ENCODE measurements at places on chromosomes 5 and 9.

DNA sequence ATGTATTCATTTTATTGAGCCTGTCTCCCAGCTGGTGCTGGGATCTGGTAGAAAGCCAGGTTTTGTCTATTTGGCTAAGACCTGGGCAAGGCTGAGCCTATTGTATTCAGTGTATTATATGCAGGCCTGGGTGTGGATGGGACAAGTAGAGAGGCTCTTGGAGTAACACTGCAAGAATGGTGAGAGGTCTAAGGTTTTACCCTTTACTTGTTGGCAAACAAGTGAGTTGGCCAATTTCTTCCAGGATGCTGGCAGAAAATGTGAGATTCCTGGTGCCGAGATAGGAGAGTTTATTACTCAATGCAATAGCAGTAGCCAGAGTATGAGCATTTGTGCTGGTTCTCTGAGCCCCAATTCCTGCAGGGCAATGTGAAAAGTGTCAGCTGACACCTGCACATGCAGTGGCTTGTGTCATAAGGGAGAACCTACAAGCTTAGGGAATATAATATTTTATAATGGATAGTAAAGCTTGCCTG, 141.7 kb upstream of the PRLR start:
- no peak for DNase-seq

DNA sequence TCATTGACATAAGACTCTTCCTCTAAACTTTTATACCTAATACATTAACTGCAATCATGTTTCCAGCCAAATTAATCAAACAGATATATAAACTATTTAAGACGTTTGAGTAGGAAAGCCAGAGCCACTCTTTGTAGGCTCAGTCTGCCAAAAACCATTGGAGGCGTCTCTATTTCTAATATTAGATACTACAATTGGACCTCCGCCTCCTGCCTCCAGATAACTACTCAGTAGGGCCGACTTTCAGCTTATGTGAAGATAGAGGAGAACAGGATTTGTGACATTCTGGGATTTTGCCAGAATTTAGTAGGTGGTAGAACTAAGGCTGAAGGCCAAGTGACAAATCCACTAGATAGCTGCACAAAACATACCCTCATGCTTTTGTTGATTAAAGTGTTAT, 463.0 kb downstream of the CETN3 start:
- no peak for DNase-seq

DNA sequence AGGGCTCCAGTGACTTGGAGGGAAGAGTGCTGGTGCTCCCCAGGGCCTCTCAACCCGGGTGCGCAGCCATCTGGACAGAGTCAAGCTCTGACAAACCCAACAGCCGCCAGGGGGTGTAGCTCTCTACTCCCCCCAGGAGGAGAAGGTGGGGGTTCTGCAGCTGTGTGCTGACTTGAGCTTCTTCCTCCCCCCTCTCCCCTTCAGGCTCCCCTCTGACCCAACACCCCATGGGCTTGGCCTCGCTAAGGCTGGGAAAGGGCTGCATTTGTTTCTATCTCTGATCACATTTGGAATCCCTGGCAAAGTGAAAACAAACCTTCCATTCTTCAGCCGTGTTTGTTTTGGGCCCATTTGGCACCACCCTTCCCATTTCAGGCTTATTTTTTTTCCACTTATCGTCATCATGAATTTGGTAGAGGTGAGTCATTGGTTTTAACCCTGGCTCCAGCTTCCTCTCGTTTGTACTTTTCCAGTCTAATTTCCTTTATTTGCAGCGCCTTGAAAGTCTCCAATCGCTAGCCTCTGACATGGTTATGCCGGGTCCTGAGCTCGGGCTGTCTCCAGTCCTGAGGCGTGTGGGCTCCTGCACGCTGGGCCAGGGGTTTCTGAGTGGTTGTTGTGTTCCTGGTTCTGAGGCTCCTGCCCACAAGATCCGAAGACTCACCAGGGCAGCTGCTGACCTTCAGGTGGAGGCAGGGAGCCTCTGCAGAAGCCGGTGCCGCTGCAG, 36.1 kb downstream of the DAP start:
- no peak for DNase-seq

GRCh38 chr9:115002371-115003120, 72.2 kb upstream of the TNFSF8 start:
- DNase-seq, result no peak

GRCh38 chr9:27528886-27529315, 713 bp downstream of the MOB3B start:
- peak; percentile 74 for DNase-seq

GRCh38 chr5:160792281-160792680, 59.7 kb downstream of the ATP10B start:
- DNase-seq, result no peak

DNA sequence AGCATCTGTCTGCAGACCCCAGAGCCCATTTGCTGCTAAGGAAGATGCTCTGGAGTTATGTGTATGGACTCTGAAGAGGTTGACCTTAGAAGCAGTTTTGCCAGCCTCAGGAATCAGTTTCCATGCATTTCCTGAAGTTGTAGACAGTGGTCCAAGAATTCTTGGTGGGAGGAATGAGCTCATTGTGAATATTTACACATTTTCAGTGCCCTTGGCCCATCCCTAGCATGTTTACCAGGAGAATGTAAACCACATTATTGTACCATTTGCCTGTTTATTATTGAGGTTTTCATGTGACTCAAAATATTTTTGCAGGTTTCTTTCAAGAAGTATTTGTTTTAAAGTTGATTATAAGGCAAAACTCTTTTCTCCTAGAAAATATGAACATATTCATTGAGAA, 93.8 kb downstream of the NXNL2 start:
- DNase-seq, result no peak

DNA sequence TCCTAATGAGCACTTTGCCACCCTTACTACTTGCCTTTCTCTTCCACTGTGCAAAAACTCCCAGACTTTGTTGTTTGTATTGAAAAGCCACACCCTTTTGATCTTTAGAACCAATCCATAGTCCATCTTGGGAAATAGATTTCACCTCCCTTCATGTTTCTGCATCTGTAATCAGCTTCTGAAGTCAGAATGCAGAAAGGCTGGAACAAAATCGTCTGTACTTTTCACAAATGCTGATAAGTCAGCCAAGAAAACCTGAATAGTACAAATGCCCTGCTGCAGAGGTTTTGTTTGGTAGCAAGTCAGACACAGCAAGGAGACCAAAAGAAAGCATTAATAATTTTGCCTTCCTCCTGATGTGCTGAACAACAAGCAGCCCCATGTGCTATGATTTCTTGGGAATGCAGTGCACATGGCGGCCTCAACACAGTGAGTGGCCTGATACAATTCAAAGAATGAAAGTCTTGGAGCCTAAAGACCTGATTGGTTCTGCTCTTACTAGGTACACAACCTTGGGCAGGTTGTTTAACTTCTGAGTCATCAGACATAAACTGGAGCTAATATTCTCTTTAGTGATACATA, 59.2 kb upstream of the STK32A start:
- no peak for DNase-seq

DNA sequence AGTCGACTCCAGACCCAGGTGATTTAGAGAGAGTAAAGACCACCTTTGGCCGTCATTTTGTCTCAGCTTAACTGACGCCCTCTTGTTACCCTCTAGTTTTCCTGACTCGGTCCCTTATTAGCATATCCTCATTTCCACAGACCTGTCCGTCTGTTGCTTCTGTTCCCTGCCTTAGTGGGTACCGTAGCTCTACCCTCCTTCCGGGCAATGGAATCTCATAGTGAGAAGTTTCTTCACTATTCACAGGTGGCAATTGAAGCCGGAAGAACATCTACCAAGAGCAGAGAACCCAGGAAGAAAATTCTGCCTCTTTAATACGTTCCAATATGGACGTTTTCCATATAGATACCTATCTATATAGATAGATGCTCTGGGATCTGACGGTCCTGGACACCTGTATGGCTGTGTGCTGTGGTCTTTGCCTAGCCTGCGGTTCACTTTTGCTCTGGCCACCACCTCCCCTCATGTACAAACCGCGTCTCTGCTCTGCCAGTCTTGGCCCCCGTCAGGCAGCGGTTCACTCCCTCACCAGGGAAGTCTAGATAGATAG, 652 bp upstream of the TMEM161B start:
- DNase-seq, result no peak

DNA sequence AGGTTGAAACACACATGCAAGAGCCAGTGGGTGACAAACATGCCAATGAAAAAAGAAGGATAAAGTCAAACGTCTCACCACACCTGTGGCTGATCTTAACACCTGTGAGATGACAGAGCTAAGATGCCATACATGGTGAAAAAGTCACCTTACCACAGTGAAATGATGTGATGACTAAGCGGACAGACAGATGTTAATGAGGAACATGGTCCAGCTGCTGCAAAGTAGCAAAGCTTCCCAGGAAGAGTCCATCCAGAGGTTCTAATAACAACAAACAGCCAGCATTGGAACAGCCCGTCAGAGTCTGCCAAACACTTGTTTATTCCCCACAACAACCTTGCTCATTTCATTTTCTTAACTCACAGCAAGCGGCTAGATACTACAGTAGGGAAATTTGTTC, 1.9 kb downstream of the KIAA1191 start:
- no peak for DNase-seq

- DNase-seq, result no peak
Observed at GRCh38 chr5:38557308-38557710, 863 bp upstream of the LIFR start.

- DNase-seq, result no peak
Observed at GRCh38 chr9:37776328-37776727, 8.5 kb downstream of the EXOSC3 start.

- no peak for DNase-seq
Observed at GRCh38 chr5:134549714-134550113, 24.2 kb downstream of the JADE2 start.

- DNase-seq, result no peak
Observed at GRCh38 chr5:60505373-60506171, 194.4 kb downstream of the DEPDC1B start.

DNA sequence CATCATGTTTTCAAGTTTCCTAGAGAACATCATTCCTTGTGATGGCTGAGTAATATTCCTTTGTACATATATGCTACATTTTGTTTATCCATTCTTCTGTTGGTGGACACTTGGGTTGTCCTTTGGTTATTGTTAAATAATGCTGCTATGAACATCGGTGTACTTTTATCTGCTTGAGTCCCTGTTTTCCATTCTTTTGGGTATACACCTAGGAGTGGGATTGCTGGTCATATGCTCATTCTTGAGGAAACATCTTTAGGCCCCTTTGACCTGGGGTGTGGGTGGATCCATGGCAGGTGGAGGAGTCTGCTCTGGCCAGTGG, 25.3 kb downstream of the GALNT12 start:
- DNase-seq, result no peak

- DNase-seq, result no peak
Observed at GRCh38 chr9:86667307-86667706, 280.0 kb downstream of the GAS1 start.

- no peak for DNase-seq
Observed at GRCh38 chr9:14358523-14358922, 44.6 kb upstream of the NFIB start.

GRCh38 chr5:153641183-153641688, 150.8 kb downstream of the GRIA1 start:
- no peak for DNase-seq

GRCh38 chr9:122475717-122476116, 2.0 kb downstream of the OR1J1 start:
- DNase-seq, result no peak

DNA sequence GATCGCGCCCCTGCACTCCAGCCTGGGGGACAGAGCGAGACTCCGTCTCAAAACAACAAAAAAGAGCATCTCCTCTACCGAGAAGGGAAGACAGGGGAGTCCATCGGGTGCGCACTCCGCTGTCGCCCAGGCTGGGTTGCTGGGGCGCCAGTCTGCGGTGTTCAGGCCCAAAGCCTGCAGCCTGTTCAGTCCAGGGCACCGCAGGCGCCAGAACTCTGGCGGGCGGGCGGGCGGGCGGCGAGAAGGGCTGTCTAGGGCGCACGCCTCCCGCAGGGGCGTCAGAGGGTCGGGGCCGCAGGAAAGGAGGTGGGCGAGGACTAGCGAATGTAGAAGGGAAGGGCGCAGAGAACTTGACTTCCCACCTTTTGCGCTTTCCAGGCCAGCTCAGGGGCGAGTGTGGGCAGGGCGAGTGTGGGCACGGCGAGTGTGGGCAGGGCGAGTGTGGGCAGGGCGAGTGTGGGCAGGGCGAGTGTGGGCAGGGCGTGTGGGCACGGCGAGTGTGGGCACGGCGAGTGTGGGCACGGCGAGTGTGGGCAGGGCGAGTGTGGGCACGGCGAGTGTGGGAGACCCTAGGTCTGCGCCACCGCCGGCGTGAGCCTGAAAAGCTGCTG, 10.5 kb downstream of the PROP1 start:
- no peak for DNase-seq

DNA sequence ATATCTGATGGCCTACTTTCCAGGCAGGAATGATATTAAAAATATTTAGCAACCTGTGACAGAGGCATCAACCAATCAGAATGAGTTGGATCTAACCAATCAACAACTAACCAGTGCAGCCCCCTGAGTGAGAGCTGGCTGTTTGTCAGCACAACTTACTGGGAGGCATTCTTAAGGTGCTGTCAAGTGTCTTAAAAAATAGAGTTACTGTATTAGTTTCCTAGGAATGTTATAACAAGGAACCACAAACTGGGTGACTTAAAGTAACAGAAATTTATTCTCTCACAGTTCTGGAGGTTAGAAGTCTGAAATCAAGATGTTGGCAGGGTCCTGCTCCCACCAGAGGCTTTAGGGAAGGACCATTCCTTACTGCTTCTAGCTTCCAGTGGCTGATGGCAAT, 85.2 kb downstream of the ATG10 start:
- no peak for DNase-seq

DNA sequence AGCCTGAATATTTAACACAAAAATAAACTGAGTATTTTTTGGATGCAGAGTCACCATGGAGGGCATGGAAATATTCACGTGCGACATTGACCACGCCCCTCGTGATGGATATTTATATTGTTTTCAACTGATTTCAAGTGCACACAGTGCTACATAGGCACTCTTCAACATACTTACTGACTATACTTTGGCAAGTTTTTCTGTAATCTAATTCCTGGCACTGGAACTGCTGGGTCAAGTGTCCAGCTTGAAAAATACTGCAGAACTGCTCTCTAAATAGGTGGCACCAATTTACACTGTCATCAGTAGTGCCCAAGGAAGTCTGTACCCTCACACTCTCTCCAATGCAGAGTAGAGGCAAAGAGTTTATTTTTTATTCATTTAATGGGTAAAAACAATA, 65.1 kb downstream of the FBN2 start:
- DNase-seq, result no peak

GRCh38 chr5:54317511-54318260, 7.3 kb upstream of the ARL15 start:
- DNase-seq, result no peak

DNA sequence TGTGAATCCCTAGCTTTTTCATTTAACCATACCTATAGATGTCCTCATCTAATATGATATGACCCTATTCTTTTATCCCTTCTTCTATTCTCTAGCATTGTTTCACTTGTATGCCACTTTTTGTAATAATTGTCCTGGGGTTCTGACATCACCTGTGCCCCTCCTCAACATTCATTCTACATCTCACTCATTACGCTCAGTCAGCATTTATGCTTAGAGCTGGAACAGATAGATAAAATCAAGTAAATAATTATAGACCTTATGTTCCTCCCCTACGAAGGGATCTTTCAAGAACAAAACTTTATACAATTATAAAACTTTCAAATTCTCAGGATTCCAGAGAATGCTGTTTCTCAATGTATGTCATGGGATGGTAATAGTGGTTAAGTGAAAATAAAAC, 18.0 kb downstream of the GABRA6 start:
- no peak for DNase-seq

All from H1 (cell line).